Right atrium auricular region (tissue), 2 donors: ENCODE measurements at places on chromosomes 2 and 18. TPM values are rescaled to one million over a fixed set of nuclear protein-coding genes. Genes with fewer than 3 reads are reported as not detected.

DNA sequence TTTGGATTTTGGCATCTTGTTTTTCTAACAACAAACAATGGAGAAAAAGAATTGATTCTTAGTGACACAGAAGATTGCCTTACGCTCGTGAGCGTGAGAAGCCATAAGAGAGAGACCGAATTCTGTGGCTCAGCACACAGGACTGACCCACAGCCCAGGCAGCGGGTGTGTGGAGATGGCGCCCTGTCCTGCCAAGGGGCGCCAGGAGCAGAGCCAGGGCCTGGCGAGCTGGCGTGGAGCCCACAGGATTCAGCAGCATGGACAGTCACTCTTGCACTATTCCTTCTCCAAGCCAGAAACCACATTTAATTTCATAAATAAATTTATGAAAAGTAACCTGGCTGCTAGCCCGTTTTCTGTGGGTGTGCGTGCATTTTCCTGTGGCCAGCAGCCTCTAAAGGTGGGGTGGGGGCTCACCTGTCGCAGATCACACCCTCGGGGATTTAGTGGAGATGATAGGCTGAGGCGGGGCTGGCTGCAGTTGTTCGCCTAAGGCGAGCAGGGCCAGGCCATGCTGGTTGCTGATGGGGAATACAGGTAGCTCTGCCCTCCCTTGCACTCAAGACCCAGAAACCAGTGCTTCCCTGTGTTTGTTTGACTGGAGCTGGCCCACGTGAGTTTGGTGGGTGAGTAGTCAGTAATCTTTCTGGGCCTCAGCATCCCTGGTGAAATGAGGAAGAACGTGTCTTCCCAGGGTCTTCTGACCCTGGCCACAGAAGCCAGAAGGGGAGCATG is 46.2 kb downstream of the FAM168B start:
- no peak for DNase-seq
- no peaks in the 10 kb centered on the region for H3K27me3 ChIP-seq
- no peaks in the 10 kb centered on the region for H3K4me1 ChIP-seq
- H3K4me3 ChIP-seq: no peak overlapping the region

- no peaks in the 10 kb centered on the region for H3K4me1 ChIP-seq
- no peak overlapping the region for H3K4me3 ChIP-seq
Observed at GRCh38 chr2:147888680-147889079, 43.9 kb downstream of the ACVR2A start.

DNA sequence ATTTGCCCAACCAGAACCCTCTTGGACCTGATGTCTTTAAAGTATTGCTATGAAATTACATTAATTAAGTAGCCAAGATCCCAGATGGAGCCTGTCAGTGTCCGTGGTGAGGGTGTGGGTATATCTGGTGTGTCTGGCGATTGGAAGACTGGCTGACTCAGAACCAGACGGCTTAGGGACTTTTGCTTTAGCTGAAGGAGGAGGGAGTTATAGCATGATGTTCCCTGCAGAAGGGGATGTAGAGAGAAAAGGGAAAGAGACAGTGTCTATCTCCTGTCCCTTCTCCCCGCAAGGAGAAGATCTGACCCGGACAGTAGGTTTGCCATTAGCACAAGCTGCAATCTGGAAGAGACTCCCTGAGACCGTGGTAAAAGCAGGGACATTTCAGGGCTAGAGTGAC is 60.6 kb downstream of the POU3F3 start:
- DNase-seq: no peak
- no peaks in the 10 kb centered on the region for H3K27me3 ChIP-seq
- no peaks in the 10 kb centered on the region for H3K36me3 ChIP-seq
- no peaks in the 10 kb centered on the region for H3K4me1 ChIP-seq
- H3K4me3 ChIP-seq: no peak overlapping the region

DNA sequence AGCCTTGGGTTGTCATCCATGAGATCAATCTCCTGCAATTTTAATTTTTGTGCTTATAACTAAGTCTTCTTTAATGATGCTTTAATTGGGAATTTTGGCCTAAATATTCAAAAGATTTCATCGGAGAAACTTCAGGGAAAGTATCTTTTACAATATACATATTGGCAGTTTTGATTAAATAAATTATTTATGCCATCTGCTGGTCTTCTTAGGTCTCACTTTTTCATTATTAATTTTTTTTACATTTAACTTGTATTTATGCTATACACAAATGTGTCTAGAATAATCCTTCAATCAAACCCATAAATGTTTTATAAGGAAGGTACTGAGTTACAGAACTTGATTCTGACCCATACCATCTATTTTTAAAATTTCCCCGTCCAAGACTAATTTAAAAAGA is 95.1 kb upstream of the XPO1 start:
- no peaks in the 10 kb centered on the region for H3K36me3 ChIP-seq
- no peak for DNase-seq
- H3K27me3 ChIP-seq: no peaks in the 10 kb centered on the region
- no peak overlapping the region for H3K4me3 ChIP-seq

DNA sequence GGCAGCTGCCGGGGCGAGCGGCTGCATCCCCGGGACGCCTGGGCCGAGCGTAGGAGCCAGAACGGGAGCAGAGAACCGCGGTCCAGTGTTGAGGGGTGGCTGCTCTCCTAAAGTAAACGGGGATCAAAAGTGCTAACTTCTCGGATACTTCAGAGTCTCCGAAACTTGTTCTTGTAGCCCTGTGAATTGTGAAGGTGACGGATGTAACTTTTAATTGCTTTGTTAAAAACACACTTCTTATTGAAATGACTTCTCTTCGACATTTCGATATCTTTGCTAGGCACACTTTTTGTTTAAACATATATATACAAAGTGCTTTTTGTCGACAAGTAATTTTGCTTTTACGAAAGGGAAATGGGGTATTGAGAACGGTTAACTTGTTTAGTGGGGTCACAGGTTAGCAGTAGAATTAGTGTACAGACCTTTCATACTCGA is 540 bp downstream of the ATP9B start:
- peak overlapping the region; percentile 100 for H3K4me3 ChIP-seq
- no peaks in the 10 kb centered on the region for H3K27me3 ChIP-seq
- peak overlapping the region; percentile 89 for H3K27ac ChIP-seq
- DNase-seq: no peak
- H3K36me3 ChIP-seq: no peaks in the 10 kb centered on the region

- H3K4me1 ChIP-seq: peaks cover 54% of the 10 kb centered on the region
- H3K36me3 ChIP-seq: peaks cover 5% of the 10 kb centered on the region
- no peaks in the 10 kb centered on the region for H3K27me3 ChIP-seq
- DNase-seq: no peak
- H3K27ac ChIP-seq: peak overlapping the region; percentile 75
Observed at GRCh38 chr2:101829429-101829828, 131.9 kb downstream of the MAP4K4 start.

CNPPD1 gene
- total RNA-seq: 42.3 TPM

RAD51AP2 gene
- 0.28 TPM for total RNA-seq

ARHGAP15 gene
- 2.6 TPM for total RNA-seq
